Mesothelial cell of epicardium (in vitro differentiated cells): ENCODE measurements at places on chromosomes 13 and 19.

DNA sequence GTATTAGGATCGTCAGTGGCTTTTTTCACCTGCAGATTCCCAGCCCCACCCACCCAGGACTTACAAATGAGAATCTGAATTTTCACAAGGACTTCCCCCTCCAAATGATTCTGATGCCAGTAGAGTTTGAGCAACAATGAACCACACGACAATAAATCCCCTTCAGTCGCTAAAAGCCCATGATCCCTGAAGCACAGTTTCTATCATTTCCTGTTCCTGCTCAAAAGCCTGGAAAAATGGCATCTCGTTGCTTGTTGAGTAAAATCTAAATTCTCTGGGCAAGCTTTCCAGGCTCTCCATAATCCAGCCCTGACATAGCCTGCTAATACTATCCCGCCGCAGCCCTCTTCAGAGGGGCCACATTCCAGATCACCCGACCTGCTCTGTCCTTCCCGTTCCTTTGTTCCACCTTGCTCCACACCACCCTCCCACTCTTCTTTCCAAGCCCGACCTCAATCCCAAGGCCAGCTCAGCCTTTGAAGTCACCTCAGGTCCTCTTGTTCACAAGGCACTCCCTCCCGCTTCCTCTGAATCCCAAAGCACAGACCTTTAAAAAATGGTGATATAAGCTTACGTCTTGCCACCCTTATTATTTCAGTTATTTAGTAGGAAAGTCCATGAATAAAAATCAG, 67.9 kb downstream of the NUFIP1 start:
- DNase-seq = no peak

- DNase-seq = no peak
These were observed 31.7 kb upstream of the C1QTNF9B start for GRCh38 chr13:23928985-23929384.

GRCh38 chr13:30868799-30869470, 37.1 kb upstream of the MEDAG start:
- no peak for DNase-seq

- DNase-seq = no peak
These were observed 217.5 kb downstream of the ABCC4 start for GRCh38 chr13:95083758-95084157.

- DNase-seq = no peak
These were observed 5.3 kb upstream of the GPR183 start for GRCh38 chr13:99312493-99312883.

- no peak for DNase-seq
These were observed 1.6 kb upstream of the ZNF529 start for GRCh38 chr19:36574741-36575140.

- DNase-seq = no peak
These were observed 47.0 kb downstream of the GATAD2A start for GRCh38 chr19:19452243-19453124.

DNA sequence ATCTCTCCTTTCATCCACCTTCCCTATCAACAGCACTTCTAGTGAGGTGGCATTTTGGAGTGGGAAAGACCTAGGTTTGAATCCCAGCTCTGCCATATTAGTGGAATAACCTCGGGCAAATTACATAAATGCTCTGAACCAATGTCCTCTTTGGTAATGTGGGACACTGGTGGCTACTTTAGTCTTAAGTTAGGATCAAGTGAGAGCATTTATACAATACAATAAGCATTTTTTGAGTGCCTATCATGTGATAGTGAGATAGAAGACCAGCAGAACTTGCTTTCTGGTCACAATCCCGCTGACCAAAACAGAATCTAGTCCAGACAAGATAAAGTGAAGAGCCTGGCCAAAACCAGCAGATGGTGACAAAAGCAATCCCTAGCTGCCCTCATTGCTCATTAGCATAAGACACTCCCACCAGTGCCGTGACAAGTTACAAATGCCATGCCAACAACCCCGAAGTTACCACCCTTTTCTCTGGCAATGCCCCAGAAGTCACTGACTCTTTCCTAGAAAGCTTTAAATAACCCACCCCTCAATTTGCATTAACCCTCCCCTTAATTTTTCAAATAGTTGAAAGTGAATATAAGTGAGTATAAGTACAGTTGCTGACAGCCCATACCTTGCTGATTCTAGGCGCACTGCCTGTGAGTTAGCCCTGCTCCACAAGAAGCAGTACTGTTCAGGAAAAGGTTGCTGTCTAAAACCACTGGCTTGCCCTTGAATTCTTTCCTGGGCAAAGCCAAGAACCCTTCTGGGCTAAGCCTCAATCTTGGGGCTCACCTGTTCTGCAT, 28.9 kb upstream of the KPNA3 start:
- DNase-seq = no peak

DNA sequence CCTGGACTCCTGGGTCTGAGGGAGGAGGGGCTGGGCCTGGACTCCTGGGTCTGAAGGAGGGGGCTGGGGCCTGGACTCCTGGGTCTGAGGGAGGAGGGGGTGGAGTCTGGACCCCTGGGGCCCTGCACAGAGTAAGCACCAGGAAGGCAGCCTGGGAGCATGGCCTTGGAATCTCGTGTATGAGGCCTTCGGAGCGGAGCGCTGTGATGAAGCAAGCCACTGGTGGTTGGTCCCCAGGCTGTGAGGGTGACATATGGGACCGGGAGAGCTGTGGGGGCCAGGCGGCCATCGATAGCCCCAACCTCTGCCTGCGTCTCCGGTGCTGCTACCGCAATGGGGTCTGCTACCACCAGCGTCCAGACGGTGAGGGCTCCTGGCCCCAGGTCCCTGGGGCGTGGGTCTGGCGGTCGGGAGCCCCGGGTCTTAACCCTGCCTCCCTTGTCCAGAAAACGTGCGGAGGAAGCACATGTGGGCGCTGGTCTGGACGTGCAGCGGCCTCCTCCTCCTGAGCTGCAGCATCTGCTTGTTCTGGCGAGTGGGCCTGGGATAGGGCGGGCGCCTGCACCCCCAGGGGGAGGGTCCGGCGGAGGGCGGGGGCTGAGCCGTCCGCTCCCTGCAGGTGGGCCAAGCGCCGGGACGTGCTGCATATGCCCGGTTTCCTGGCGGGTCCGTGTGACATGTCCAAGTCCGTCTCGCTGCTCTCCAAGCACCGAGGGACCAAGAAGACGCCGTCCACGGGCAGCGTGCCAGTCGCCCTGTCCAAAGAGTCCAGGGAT, 918 bp downstream of the TMEM190 start:
- DNase-seq = no peak

DNA sequence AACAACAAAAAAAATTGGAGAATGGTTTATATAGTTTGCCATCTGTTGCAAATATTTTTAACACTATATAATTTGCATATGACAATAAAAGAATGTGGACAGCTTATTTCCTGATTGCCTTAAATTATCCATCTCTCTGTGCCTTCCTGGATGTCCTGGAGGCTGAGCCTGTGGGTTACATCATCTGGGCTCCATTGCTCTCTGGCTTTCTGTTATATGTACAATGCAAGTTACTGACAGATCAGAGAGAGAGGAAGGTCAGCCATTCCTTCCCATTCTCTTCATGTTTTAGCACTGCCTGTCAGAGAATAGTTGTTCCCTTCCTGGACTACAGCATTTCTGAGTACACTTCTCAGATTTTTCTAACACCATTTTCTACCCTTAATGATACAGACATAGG, 758.3 kb upstream of the PCDH20 start:
- no peak for DNase-seq
